ENCODE measurements at places on chromosomes 1 and 21. TPM values are rescaled to one million over a fixed set of nuclear protein-coding genes. Genes with fewer than 3 reads are reported as not detected.
A peak's percentile ranks its signal among the peaks of the same experiment; 100 is the strongest.

KPRP gene
- total RNA-seq = not detected

CLCNKB gene
- not detected for total RNA-seq

APCS gene
- total RNA-seq = not detected

GJB3 gene
- not detected for total RNA-seq

SH3BGR gene
- not detected for total RNA-seq

- no peak for DNase-seq
Observed at GRCh38 chr1:108079440-108080025, 114.6 kb upstream of the VAV3 start.

DNA sequence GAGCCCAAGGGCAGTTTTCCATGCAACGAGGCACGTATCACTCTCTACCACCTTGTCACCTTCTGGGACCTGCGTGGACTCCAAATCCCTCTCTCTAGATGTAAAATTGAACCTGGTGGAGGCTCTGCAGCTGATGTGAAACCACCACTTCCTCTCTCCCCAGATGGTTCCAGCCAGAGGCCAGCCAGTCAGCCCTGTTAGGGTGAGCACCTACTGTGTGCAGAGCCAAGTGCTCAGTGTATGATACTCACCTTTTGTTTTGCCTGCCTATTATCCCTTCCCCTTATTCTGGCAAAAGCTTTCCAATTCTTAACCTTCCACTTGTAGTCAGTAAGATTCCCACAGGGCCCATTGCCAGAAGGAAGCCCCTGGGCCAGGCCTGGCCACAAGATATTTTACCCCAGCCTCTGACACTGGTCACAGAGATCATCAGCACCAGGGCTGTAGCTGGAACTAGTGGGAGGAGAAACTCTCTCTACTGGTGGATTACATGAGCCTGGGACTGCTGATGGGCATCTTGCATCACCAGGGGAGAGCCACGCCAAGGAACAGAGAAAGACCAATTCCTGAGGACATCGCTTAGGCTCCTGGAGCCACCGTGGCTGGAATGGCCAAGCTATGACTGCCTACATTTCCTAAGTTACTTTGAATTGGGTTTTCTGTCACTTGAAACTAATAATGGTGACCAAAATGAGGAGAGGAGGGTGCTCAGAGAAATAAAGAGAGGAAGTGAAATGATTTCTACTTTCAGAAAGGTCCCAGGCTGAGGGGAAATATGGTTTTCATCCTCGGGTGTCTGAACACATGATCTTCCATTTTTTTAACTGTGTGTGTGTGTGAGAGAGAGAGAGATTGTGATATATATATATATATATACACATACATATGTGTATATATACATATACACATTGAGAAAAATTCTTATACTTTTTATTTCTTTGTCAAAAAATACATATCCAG lies 26.6 kb upstream of the RD3 start:
- no peak for DNase-seq

DNA sequence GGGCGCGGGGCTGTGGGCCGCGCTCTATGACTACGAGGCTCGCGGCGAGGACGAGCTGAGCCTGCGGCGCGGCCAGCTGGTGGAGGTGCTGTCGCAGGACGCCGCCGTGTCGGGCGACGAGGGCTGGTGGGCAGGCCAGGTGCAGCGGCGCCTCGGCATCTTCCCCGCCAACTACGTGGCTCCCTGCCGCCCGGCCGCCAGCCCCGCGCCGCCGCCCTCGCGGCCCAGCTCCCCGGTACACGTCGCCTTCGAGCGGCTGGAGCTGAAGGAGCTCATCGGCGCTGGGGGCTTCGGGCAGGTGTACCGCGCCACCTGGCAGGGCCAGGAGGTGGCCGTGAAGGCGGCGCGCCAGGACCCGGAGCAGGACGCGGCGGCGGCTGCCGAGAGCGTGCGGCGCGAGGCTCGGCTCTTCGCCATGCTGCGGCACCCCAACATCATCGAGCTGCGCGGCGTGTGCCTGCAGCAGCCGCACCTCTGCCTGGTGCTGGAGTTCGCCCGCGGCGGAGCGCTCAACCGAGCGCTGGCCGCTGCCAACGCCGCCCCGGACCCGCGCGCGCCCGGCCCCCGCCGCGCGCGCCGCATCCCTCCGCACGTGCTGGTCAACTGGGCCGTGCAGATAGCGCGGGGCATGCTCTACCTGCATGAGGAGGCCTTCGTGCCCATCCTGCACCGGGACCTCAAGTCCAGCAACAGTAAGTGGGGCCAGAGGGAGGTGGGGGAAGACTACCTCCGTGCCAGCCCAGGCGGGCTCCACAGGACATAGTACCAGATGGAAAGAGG lies 808 bp downstream of the MAP3K21 start:
- no peak for DNase-seq

DNA sequence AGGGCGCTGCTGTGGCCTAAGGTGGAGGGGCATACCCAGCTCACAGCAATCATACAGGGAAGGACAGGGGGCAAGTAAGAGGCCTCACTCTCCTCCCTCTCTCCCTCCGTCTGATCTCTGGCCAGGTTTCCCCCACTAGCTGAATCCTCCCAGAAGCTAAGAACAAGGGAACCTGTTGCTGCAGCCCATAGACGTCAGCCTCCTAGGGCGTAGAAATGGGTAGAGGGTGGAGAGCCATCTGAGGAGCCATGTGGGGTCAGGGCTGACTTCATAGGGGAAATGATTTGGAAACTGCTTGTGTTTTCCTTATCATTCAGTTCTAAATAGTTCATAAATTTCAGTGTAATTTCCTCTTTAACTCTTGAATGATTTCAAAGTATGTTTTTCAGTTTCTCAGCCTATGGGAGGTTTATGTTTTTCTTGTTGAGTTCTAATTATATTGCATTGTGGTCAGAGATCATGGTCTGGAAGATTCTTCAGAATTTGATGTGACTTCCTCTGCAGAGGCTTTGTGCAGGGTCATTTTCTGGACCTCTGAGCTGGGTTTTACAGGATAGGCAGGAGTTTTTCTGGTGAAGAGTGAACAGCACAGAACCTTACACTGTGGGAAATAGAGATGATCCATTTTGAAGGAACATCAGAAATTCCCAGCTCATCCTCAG lies 2.3 kb upstream of the MOB3C start:
- DNase-seq = no peak

DNA sequence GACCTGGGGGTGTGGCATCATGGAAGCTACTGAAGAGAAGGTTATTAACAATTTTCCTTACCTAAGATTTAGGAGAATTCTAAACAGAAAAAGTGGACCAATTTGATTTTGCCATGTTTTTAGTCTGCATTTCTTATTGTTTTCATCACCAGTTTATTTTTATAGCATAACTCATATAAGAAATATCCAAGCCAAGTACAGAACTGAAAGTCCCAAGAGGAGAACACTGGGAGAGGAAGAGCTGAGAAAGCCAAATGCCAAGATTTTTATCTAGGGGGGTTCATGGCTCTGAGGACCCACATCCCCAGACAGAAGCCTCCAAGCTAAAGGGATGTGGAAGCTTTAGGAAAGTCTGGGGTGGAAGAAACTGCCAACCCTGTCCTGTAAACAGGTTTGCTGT lies 109.4 kb upstream of the DUSP10 start:
- no peak for DNase-seq

GRCh38 chr1:186413319-186413718 lies 37.7 kb downstream of the ODR4 start:
- no peak for DNase-seq

- no peak for DNase-seq
Observed at GRCh38 chr21:32181457-32181856, 97.4 kb downstream of the MIS18A start.

GRCh38 chr1:156200044-156200443 lies 6.1 kb downstream of the SLC25A44 start:
- DNase-seq = no peak

DNA sequence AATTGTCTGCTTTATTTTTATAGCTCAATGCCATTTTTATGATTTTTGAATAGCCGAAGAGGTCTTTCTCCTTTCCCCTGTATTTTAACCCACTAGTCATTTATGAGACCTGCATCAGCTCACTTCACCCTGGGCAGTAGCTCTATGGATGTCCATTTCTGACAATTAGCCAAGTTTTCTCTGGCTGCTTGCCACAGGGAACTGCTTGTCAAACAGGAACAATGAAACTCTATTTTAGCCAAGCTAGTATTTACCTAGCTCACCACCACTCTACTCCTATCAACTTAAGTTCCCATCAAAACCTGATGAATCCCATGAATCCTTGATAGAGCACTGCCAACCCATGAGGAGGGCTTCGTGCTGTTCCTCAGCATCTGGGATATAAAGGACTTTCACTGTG lies 406.7 kb downstream of the RWDD3 start:
- DNase-seq = peak; percentile 44

GRCh38 chr21:42466700-42467099 lies 29.3 kb downstream of the RSPH1 start:
- DNase-seq = no peak

DNA sequence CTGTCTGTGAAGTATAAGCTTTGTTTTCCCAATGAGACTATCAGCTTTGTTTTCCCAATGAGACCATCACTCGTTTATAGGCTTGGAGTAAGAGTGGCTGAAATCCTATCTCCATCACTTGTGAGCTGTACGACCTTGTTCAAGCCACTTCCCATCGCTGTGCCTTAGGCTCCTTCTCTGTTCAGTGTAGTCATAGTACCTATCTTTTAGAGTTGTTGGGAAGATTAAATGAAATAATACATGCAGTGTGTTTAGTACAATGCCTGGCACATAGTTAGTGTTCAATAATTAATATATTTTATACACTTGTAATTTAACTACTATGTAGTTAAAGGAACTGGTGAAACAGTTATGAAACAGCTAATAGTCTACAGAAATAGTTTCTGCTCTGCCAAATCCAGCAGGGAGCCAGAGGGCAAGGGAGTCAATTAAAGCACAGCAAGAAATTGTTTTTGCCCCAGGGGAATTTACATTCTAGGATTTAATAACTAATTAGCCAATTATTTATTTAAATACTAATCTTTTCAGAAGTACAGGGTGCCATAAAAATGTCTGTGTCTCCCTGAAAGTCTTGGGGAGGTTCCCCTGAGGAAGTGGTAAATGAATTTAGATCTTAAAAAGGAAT lies 139.3 kb upstream of the HMCN1 start:
- no peak for DNase-seq

DNA sequence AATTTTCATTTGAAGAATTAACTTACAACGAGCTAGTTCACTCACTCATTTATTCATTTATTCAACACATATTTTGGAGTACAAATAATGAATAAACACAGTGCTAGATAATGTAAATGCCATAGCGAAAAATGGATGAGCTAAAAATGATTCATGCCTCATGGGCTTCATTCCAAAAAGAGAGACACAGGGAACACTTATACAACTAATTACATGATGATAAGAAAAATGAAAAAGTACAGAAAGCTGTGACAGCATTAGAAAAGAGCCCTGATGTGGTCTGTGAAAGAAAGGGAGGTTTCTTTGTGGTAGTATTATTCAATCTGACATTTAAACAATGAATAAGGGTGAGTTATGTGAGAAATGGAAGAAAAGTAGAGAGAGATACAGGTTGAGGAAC lies 726.4 kb downstream of the AMY1C start:
- DNase-seq = no peak

GRCh38 chr1:202074985-202075384 lies 47.7 kb upstream of the GPR37L1 start:
- DNase-seq = peak; percentile 49

GRCh38 chr1:160789702-160790611 lies 6.0 kb upstream of the LY9 start:
- DNase-seq = no peak

Measured in HepG2 (cell line).